ENCODE measurements at places on chromosomes 12 and 14. TPM values are rescaled to one million over a fixed set of nuclear protein-coding genes. Genes with fewer than 3 reads are reported as not detected.

RHOJ gene
- not detected for total RNA-seq

ZNF385A gene
- 31.9 TPM for total RNA-seq

DUSP6 gene
- 174 TPM for total RNA-seq

PMEL gene
- 1.3 TPM for total RNA-seq
